ENCODE measurements at places on chromosomes 7 and 10. TPM values are rescaled to one million over a fixed set of nuclear protein-coding genes. Genes with fewer than 3 reads are reported as not detected.

Gene C10orf67
- total RNA-seq = 0.46 TPM

Gene SGCE
- total RNA-seq = 38.3 TPM

Gene CDK14
- total RNA-seq = 30.2 TPM

Gene DLX5
- 1.3 TPM for total RNA-seq

Gene NKX1-2
- 0.07 TPM for total RNA-seq

Gene BLNK
- total RNA-seq = not detected

Gene CYP26C1
- not detected for total RNA-seq

Gene STRA8
- total RNA-seq = not detected

Gene TET1
- 7.1 TPM for total RNA-seq

Gene PON1
- 1.00 TPM for total RNA-seq

Gene ADGRA1
- not detected for total RNA-seq

Gene NUTM2E
- 0.50 TPM for total RNA-seq

Gene GIMAP4
- not detected for total RNA-seq

Gene NCF1
- not detected for total RNA-seq

Gene ELFN1
- 18.0 TPM for total RNA-seq

Gene PNLIPRP2
- total RNA-seq = not detected

Gene CAV2
- 161 TPM for total RNA-seq

Gene KLHDC10
- total RNA-seq = 40.3 TPM

Gene FAM25G
- total RNA-seq = not detected

GRCh38 chr10:93468461-93469213, 13.5 kb downstream of the MYOF start:
- DNase-seq = peak; percentile 94

GRCh38 chr10:24886290-24886680, 66.1 kb downstream of the PRTFDC1 start:
- no peak for DNase-seq

GRCh38 chr10:120460776-120461175, 3.7 kb downstream of the PLPP4 start:
- peak; percentile 100 for DNase-seq

DNA sequence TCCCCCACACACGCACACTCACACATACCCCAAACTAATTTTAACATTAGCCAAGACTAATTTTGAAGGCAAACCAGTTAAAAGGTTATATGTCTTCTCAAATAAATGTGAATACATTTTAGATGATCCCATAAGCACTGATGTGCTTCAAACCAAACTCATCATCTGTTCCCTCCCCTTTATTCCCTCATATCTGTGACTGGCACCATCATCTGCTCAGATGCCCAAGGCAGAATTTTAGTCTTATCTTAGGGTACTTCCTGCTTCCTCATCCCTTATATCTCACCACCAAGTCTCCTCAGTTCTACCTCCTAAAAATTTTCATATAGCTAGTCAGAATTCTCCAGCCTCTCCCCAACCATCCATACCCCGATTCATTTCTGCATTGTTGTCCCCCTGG, 80.4 kb downstream of the UPF2 start:
- DNase-seq = no peak

- no peak for DNase-seq
These were observed 482.6 kb upstream of the SEMA3A start for GRCh38 chr7:84677117-84677732.

GRCh38 chr10:14093730-14094484, 236.8 kb downstream of the FRMD4A start:
- peak; percentile 17 for DNase-seq

GRCh38 chr10:3765146-3765545, 19.9 kb downstream of the KLF6 start:
- DNase-seq = peak; percentile 21

DNA sequence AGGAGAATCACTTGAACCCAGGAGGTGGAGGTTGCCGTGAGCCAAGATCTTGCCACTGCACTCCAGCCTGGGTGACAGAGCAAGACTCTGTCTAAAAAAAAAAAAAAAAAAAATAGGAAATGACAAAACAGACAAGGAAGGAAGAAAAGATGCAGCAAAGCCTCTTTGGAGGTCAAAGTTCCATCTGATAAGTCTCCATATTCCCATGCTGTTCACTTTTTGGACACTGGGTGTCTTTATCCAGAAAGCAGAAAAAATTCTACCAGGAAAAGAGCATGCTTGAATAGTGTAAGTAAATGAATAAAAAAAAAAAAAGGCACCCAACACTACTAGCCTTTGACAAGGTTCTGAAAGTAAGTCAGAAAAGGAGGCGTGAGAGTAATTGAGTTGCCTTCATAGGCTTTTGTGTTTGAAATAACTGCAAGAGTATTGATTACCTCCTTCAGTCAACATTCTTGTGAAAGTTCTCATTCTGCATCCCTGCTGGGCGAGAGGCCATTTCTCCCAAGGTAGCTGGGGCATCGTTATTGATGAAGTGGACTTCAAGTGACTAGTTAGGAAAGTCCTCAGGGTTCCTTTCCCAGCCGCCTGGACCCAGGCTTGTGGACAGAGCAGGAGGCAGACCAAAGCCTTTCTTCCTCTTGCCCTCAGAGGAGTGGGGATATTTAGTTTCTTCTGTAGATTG, 133.3 kb upstream of the KIF5B start:
- DNase-seq = peak; percentile 12

- DNase-seq = no peak
These were observed 59.9 kb upstream of the RHEB start for GRCh38 chr7:151579644-151580043.

- peak; percentile 34 for DNase-seq
These were observed 296.8 kb upstream of the CACNA2D1 start for GRCh38 chr7:82740246-82740848.

DNA sequence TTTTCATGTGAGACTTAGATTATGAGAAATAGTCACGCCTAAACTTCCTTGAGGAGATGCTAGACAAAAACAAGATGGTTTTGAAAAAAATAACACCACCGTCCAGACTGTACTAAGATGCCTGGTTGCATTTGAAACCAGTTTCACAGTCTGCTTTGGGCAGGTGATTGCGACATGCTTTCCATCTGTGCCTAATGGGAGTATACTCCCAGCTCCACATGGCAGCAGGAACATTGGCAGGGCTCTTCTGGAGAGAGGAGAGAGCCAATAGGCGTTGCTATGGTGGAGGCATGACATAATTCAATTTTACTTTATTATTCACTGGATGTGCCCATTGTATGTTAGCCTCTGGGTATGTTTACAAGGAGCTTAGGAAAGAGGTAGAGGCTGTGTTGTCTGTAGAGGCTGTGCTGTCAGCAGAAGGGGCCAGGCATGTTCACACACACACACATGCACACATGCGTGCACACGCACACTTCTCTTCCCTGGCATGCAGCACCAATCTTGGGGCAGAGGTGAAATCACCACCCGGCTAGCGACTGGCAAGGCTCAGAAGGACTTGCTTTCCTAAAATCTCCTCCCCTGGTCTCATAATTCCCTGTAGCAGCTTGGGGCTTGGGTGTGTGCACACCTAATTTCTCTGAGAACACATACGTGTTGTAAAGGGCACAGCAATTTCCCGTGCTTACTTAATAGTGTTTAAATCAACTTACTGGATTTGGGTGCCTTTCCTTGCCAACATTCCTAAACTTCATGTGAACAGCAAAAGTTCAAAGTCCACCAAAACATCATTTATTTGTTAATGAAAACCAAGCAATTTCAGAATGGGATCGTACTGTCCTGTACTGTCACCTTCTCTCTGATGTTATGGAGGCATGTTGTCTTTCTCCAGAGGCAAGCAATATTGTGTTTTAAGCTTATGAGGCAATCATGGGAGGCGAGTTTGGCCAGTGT, 162.1 kb downstream of the TCF7L2 start:
- no peak for DNase-seq

DNA sequence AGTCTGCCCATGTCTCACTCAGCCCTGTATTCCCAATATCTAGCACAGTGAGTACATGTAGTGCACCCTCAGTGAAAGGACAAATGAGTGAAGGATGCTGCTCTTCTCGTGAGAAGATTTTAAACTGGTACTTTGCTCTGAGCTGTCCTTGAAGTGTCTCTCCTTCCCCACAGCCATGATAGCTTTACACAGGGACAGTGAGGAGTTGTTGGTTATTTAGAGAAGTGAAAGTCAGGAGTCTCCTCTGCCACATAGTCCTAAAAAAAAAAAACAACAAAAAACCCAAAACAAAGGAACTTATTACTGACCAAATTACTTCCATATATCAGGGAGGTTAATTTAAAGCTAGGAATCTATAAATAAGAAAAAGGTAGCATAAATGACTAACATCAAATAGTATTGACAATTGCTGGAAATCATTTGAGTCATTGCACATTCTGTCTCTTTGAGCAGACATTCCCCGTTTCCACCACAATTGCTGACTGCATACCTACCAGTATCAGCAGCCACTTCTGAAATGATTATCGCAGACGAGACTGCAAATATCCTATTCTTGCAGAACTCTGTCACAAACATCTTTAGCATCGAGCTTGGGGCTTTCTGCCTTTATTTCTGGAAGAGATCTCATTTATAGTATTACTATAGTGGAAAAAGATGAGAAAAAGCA, 202.1 kb downstream of the PTEN start:
- DNase-seq = peak; percentile 37

- no peak for DNase-seq
These were observed 50.8 kb downstream of the KCNH2 start for GRCh38 chr7:150927157-150927955.

GRCh38 chr10:89829887-89830269, 128.5 kb downstream of the KIF20B start:
- no peak for DNase-seq

DNA sequence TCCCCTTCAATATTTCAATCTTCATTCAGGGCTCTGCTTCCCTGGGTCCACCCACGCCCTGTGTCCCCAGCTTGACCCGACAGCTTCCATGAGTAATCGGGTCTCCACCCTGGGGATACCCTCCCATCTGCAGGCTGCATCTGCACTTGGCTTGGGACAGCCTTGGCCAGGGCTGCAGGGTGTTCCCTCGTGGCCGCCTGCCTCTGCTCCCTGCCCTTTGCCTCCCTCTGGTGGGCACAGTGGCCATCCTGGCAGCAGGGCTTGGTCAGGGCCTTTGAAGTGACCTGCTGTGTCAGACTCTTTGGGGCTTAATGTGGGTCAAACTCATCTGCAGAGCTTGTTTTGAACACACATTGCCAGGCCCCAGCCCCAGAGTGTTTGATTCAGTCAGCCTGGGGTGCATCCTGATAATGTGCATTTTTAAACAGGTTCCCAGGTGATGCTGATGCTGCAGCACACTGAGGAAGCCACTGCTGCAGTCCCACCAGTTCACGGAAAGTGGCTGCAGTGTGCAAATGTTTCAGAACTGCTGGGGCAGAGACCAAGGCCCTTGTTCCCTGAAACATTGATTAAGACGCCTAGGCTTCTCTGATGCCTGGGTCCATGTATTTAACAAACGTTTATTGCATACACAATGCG, 80.7 kb upstream of the SEC61G start:
- DNase-seq = peak; percentile 37

DNA sequence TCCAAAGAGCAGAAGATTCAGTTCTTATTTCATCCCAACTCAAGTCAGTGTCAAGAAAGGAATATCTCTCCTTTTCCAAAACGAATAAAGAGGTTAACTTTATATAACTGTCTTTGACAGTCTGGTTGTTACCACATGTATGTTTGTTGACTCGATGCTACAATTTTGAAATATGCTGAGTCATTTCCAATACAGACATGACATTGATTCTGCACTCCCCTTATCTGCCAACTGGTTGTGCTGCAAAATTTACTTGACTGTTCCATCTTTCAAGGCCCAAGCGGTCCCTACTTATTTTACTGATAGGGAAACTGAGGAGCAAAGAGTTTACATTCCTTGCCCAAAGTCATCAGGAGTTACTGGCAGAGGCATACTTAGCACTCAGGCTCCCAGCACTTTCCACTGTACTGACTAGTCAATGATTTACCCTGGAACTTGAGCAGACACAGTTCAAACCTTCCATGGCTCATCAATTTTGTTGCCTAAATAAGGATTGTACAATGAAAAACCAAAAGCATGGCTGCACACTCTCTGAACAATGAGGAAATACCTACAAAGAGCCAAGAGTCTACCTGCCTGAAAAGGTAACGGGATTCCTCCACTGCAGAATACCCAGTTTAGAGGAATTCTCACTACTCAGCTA, 52.8 kb downstream of the ABLIM1 start:
- DNase-seq = no peak

DNA sequence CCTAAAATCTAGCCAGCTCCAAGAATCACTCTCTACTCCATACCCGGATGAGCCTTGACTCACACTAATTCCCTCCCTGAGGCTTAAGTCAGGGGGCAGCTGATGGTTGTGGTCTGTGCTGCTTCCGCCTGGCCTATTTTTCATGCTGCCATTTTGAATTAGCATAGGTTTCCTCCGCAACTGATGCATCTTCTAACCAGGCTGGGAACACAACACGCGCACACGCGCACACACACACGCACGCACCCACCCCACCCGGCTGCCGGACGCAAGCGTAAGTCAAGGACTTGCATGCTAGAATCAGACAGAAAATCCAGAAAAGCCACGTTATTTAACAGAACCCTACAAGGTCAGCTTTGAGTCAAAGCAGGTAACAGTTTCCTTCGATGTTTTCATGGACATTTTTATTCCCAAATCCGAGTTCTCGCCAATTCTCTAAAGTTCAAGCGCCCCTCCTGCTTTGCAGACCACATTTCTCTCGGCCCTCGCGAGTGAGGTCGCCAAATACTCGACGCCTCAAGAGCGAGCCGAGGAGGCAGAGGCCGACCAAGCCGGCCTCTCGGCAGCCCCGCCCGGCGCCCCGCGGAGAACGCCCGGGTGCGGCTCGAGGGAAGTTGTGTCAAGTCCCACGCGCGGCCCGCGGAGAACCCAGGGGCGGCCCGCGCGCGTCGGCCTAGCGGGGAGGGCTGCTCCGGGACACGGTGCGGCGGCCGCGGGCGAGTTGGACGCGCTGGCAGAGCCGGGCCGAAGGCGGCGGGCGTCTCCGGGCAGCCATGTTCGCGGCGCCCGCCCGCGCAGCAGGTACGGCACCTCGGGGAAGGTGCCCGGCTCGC, 961 bp downstream of the SCRN1 start:
- peak; percentile 86 for DNase-seq

DNA sequence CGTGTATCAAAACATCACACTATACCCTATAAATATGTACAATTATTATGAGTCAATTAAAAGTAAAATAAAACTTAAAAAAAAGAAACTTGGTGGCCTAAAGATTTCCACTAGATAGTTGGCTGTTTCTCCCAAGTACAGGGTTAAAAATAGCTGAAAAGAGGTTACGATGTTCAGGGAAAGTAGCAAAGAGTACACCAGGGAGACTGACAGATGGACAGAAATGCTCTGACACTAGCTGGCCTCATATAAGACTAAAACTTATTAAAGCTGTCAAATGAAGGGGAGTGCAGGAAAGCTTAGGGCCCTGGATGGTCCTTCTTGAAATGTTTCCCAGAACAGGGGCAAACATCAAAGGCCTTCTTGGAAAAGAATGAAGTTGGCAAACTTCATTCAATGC, 51.3 kb downstream of the TCAF1 start:
- DNase-seq = no peak

- peak; percentile 55 for DNase-seq
These were observed 43.4 kb downstream of the BPGM start for GRCh38 chr7:134690016-134690415.

- DNase-seq = no peak
These were observed 166.4 kb downstream of the MLLT10 start for GRCh38 chr10:21700474-21700873.

- DNase-seq = no peak
These were observed 188.3 kb upstream of the NFE2L3 start for GRCh38 chr7:25963733-25964132.
